ENCODE measurements at places on chromosomes 12 and 14.

- no peak for DNase-seq
These were observed 15.8 kb downstream of the WNT5B start for GRCh38 chr12:1644534-1645438.

- no peak for DNase-seq
These were observed 4.9 kb upstream of the KIF26A start for GRCh38 chr14:104133496-104133895.

GRCh38 chr12:116638376-116638775, 79.2 kb downstream of the MAP1LC3B2 start:
- DNase-seq: no peak

- no peak for DNase-seq
These were observed 137.1 kb upstream of the AEBP2 start for GRCh38 chr12:19302100-19302640.

GRCh38 chr14:87998482-87998881, 5.5 kb upstream of the GALC start:
- no peak for DNase-seq

- DNase-seq: no peak
These were observed 497.6 kb downstream of the APAF1 start for GRCh38 chr12:99142651-99143050.

DNA sequence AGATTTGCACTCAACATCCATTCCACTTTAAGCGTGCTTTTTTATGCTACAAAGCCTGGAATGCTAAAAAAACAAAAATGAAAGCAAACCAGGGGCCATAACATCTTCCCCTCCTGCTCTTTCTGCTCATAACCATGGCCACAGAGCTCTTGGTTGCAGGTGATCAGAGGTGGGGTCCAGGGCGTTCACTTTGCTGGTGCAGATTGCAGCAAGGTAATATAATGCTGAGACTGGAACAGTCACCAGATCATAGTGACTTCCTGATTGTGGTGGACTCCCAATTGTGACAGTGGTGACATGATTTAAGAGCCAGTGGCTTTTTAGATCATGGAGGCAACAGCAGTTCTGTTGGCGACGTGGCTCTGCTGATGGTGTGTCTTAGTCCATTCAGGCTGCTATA, 115.0 kb upstream of the CPM start:
- DNase-seq: no peak
